ENCODE measurements at places on chromosomes 4 and X.

GRCh38 chr4:3223346-3223745 lies 25.6 kb upstream of the MSANTD1 start:
- no peak for DNase-seq
- no peak overlapping the region for H3K27ac ChIP-seq
- no peaks in the 10 kb centered on the region for H3K27me3 ChIP-seq
- H3K4me1 ChIP-seq: no peaks in the 10 kb centered on the region

GRCh38 chrX:19515615-19516105 lies 352 bp upstream of the MAP3K15 start:
- H3K4me3 ChIP-seq: no peak overlapping the region
- no peaks in the 10 kb centered on the region for H3K4me1 ChIP-seq
- H3K36me3 ChIP-seq: no peaks in the 10 kb centered on the region
- H3K27ac ChIP-seq: no peak overlapping the region

DNA sequence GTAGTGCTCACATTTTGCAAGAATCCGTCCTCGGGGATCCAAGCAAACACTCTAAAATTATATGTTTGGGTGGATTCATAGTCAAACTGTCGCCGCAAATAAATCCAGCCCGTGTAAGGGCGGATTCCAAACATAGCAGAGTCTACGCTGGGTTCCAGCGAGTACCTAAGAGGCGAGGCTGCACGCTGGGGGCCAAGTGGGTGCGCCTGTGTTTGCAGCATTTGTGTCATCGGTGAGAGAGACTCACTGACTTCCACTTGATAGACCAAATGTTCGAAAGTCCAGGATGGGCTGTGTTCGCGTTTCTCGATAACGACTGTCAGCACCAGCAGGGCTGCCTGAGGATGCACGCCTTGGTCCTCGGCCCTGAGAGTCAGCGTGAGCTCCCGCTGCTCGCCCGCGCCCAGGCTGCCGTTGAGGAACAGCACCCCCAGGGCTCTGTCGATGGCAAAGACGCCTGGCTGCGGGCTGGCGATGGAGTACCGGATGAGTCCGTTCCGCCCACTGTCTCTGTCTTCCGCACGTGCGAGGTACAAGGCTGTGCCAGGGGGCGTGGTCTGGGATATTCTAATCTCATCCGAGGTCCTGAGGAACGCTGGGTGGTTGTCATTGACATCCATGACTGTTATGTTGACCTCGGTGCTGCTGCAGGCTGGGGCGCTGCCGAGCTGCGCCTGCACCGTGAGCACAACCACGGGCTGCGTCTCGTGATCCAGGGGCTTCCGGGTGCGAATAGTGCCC lies 158.7 kb downstream of the DCHS2 start:
- H3K36me3 ChIP-seq: no peaks in the 10 kb centered on the region
- peaks cover 10% of the 10 kb centered on the region for H3K27me3 ChIP-seq
- peak overlapping the region; percentile 53 for H3K4me3 ChIP-seq
- peaks cover 6% of the 10 kb centered on the region for H3K4me1 ChIP-seq
- no peak for DNase-seq

DNA sequence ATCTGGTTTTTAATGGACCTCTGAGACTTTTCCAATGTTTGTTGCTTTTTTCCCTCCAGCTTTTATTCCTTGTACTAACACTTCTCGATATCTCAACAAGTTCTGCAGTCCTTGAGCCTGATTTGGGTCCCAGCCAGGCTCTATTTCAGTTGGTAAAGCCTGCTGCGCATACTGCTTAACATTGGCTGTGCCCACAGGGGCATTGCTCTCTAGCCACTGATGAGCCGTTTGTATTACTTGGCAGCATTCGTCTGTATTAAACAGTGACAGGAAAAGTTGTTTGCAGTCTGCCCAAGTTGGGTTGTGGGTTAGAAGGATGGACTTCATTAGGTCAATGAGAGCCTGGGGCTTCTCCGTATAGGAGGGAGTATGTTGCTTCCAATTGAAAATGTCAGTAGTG lies 59.6 kb upstream of the XAGE1B start:
- no peaks in the 10 kb centered on the region for H3K4me1 ChIP-seq
- no peaks in the 10 kb centered on the region for H3K27me3 ChIP-seq
- no peaks in the 10 kb centered on the region for H3K36me3 ChIP-seq
- H3K4me3 ChIP-seq: no peak overlapping the region
- DNase-seq: no peak

- no peaks in the 10 kb centered on the region for H3K4me1 ChIP-seq
- no peak overlapping the region for H3K27ac ChIP-seq
- no peaks in the 10 kb centered on the region for H3K27me3 ChIP-seq
- no peaks in the 10 kb centered on the region for H3K36me3 ChIP-seq
- no peak overlapping the region for H3K4me3 ChIP-seq
- peak; percentile 52 for DNase-seq
These were observed 301.9 kb downstream of the BMPR1B start for GRCh38 chr4:95059663-95060062.

DNA sequence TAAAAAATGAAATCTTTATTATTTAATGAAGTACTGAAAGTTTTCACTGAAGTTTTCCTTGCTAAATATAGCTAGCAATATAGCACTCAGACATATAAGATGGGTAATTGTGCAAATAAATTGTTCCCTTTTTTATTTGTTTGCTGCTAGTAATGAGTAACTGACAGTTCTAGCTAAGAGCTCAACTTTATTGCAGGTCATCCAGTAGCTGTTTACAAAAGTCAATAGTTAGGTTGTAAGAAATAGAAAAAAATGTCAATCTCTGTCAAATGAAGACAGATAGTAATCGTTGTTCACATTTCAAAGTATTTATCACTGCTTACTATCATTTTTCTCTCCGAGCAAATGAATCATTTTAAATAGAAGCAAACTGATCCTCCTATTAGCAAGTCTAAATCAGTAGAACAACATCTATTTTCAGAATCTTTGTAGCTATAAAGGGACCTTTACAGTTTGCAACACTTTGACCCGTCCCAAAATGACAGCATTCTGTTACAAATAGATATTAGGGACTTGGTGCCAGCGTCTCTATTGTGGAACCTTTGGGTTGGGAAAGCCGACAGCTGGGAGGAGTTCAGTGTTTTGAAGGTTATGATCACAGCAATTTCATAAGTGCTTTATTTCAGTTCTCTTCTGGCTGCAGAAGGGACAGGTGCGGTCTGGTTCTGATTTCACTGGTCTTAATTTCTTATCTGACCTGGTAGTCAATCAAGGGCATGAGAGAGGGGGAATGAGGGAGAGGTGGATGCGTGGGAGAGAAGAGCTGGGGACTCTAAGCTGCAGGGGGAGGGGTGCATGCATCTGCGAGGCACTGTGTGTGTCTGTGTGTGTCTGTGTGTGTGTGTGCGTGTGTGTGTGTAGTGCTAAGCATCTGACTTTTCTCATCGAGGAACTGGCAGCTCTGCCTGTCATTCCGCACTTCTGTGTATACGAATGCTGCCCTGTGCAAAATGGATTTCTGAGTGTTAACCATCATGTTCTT lies 227.9 kb upstream of the PITX2 start:
- no peak overlapping the region for H3K4me3 ChIP-seq
- H3K27me3 ChIP-seq: peaks cover 5% of the 10 kb centered on the region
- no peak for DNase-seq

DNA sequence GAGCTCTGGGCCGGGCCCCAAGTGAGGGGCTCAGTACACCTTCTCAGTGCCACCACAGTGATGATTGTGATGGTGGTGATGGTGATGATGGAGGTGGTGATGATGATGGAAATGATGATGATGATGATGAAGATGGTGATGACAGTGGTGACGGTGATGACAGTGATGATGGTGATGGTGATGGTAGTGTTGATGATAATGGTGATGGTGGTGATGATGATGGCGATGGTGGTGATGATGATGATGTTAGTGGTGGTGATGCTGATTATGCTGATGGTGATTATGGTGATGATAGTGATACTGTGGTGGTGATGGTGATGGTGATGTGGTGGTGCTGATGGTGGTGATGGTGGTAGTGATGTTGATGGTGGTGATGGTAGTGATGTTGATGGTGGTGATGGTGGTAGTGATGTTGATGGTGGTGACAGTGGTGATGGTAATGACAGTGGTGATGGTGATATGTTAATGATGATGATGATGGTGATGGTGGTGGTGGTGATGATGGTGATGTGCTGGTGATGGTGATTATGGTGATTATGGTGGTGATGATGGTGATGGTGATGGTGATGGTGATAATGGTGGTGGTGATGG lies 29.9 kb downstream of the HMX1 start:
- H3K4me1 ChIP-seq: no peaks in the 10 kb centered on the region
- no peaks in the 10 kb centered on the region for H3K36me3 ChIP-seq
- H3K27me3 ChIP-seq: no peaks in the 10 kb centered on the region
- no peak overlapping the region for H3K27ac ChIP-seq

DNA sequence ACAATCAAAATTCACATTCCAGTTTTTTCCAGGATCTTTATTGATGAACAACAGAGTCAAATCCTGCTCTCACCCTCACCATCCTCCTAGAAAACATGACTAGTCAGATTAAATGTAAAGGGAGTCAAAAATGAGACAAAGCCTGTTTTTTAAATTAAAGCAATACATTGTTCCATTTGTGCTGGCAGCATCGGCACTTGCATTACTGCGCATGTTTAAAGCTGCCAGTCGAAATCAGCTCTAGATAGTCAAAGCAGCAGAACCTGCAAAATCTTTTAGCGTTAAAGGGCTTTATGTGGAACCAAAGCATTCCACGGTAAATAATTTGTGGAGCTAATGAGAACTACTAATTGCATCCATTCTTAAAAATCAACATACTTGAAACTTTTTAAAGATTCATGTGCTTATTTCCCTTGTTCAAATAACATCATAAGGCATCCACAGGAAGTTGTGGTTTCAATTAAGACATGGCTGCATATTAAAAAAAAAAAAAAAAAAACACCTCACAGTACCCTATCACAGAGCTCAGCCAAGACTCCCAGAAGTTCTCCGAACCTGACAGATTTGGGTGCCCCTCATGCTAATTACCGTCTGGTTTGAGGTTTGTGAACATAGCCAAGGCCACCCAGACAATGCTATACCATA lies 82.2 kb downstream of the SH3KBP1 start:
- H3K4me1 ChIP-seq: no peaks in the 10 kb centered on the region
- H3K4me3 ChIP-seq: peak overlapping the region; percentile 17
- DNase-seq: no peak
- no peaks in the 10 kb centered on the region for H3K27me3 ChIP-seq

- H3K4me3 ChIP-seq: no peak overlapping the region
- no peaks in the 10 kb centered on the region for H3K4me1 ChIP-seq
- no peak for DNase-seq
- peaks cover 4% of the 10 kb centered on the region for H3K36me3 ChIP-seq
- no peak overlapping the region for H3K27ac ChIP-seq
- no peaks in the 10 kb centered on the region for H3K27me3 ChIP-seq
These were observed 20.0 kb downstream of the DDX3X start for GRCh38 chrX:41353985-41354384.

- no peaks in the 10 kb centered on the region for H3K4me1 ChIP-seq
- H3K27me3 ChIP-seq: no peaks in the 10 kb centered on the region
- no peak overlapping the region for H3K4me3 ChIP-seq
- no peak overlapping the region for H3K27ac ChIP-seq
- H3K36me3 ChIP-seq: no peaks in the 10 kb centered on the region
These were observed 340.7 kb upstream of the HS3ST1 start for GRCh38 chr4:11769434-11769833.

DNA sequence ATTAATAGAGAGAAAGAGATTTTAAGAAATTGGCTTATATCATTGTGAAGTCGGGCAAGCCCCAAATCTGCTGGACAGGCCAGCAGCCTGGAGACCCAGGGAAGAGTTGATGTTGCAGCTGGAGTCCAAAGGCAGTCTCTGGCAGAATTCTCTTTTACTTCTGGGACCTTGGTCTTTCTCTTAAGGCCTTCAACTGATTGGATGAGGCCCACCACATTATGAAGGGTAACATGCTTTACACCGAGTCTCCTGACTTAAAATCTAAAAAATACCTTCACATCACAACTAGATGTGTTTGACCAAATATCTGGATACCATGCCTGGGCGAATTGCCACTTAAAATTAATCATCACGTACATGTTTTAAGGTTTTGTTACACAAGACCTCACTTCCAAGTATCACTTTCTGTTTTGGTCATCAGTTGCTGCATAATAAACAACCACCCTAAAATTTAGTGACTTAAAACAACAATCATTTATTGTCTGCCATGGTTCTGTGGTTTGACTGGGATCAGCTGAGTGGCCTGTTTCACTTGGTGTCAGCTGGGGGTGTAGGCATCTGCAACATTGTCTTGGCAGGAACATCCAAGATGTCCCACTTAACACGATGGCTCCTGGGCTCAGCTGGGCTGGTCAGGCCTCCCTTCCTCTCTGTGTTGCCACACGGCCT lies 3.4 kb downstream of the CD38 start:
- no peaks in the 10 kb centered on the region for H3K36me3 ChIP-seq
- H3K27ac ChIP-seq: no peak overlapping the region
- peaks cover 13% of the 10 kb centered on the region for H3K27me3 ChIP-seq
- H3K4me1 ChIP-seq: peaks cover 9% of the 10 kb centered on the region
- no peak for DNase-seq
- H3K4me3 ChIP-seq: no peak overlapping the region

DNA sequence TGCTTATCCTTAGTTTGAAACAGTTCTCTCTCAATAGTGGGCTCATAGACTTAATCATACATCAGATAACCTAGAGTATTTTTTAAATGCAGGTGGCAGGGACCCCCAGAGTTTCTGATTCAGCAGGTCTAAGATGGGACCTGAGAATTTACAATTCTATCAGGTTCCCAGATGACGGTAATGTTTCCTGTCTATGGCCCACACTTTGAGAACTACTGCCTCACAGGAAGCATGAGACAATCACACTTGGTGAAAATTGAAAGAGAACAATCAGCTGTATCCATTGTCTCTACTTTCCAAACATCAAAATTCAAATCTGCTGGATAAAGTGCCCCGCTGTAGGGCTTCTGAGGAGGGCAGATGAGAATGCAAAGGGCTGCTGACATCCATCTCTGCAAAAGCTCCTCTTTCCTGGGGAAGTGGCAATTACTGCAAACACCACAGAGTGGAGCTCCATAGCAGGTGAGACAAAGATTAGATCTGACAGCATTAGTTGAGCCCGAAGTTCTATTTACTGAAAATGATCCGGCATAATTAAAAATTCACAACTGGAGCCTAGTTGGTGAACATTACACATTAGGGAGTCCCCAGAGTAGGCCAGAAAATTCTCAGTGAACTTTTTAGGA lies 187.8 kb upstream of the MBNL3 start:
- no peaks in the 10 kb centered on the region for H3K36me3 ChIP-seq
- no peaks in the 10 kb centered on the region for H3K4me1 ChIP-seq
- DNase-seq: no peak

DNA sequence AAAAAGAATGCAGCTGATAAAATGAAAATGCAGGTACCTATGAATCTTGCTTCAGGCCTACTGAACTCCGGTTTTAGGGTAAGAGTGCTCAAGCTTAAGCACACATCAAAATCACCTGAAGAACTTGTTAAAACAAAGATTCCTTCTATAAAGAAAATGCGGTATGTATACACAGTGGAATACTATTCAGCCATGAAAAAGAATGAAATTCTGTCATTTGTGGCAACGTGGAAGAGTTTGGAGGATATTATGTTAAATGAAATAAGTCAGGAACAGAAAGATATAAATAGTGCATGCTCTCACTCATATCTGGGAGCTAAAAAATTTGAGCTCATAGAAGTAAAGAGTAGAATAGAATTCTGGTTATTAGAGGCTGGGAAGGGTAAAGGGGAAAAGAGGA lies 14.0 kb upstream of the CHM start:
- H3K36me3 ChIP-seq: no peaks in the 10 kb centered on the region
- H3K27ac ChIP-seq: no peak overlapping the region
- H3K27me3 ChIP-seq: no peaks in the 10 kb centered on the region
- DNase-seq: no peak
